ENCODE measurements at places on chromosomes 2 and 18. TPM values are rescaled to one million over a fixed set of nuclear protein-coding genes. Genes with fewer than 3 reads are reported as not detected.

DNA sequence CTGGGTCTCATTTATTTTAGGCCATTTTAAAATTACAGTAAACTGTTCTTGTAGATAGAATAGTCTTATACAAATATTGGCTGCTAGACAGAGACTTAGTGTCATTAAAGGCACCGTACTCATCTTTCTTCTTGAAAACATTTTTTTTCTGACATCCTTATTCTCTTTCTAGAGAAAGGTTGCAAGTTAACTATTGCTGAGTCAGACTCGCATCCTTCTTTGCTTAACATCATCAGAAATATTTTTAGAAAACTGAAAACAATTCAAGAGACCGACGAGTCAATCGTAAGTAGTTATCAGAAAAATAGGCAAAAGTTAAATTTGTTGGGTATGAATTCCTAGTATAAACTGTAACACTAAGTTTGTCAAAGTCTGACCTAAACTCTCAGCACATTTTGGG is 72.2 kb downstream of the HNMT start:
- H3K27me3 ChIP-seq, result no peaks in the 10 kb centered on the region
- H3K4me1 ChIP-seq, result no peaks in the 10 kb centered on the region
- DNase-seq, result no peak

GRCh38 chr2:216051350-216051749 is 30.3 kb downstream of the PECR start:
- H3K4me3 ChIP-seq, result no peak overlapping the region
- H3K36me3 ChIP-seq, result peaks cover 11% of the 10 kb centered on the region
- H3K27ac ChIP-seq, result no peak overlapping the region
- no peak for DNase-seq

DNA sequence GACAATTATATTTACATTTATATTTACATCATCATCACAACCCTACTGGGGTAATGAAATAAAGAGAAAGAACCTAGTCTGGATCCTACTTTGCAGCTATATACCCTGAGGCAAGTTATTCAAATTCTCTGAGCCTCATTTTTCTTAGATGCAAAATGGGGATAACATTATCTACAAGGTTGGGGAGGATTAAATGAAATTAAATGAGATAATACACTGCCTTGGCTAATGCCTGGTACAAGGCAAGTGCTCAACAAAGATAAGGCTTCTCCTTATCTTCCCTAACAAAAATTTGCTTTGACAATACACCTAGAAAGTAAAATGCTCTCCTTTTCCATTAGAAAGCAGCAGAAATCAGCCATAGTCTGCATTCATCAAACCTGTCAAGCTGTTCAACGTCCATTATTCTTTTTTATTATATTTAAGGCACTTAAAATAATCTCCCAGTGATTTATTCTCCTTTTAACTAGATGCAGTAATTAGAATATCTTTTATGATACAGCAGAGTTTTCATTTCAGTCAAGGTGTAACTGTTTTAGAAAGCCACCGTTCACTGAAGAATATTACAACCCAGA is 44.8 kb downstream of the TCF4 start:
- H3K27ac ChIP-seq, result no peak overlapping the region
- H3K4me3 ChIP-seq, result no peak overlapping the region

VWA3B gene
- total RNA-seq, result 134 TPM

All from stomach (tissue), 19 donors.